ENCODE measurements at places on chromosomes 6 and 20.

DNA sequence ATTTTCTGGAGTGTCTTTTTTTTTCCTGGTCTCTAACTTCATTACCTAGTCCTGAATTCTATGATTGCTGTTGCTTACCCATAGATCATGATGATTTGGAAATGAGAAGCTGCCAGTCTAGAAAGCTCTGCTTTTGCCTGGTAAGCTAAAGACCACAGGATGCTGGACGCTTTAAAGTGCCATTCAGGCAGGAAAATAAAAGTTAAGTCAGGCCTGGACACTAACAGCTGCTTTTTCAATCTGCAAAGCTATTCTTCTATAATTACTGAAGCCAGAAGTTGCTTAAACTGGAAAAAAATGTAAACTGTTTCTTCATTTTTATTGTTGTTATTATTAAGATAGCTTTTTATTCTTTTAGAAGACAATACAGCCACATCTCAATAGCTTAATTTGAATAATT is 129.8 kb upstream of the SPACA1 start:
- DNase-seq = no peak

GRCh38 chr6:152398316-152398715 is 238.8 kb downstream of the SYNE1 start:
- DNase-seq = no peak

DNA sequence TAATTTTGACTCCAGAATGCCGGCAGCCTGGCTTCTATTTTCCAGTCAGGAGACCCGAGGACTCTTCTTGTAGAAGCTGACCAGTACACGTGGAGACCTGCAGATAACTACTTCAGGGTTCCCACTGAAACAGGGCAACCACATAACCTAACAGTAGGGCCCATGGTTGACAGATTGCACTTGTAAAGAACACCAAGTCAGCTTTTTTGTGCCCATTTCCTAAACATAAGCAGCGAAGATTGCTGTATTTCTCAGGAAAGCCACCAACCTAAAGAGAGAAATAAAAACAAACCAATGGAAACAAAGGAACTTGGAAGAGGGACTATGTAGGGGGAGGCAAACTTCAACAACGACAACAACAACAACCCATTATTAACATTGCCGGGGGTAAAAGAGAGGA is 50.1 kb upstream of the EDN3 start:
- DNase-seq = no peak

- no peak for DNase-seq
Observed at GRCh38 chr6:106005013-106005412, 81.1 kb upstream of the PRDM1 start.

DNA sequence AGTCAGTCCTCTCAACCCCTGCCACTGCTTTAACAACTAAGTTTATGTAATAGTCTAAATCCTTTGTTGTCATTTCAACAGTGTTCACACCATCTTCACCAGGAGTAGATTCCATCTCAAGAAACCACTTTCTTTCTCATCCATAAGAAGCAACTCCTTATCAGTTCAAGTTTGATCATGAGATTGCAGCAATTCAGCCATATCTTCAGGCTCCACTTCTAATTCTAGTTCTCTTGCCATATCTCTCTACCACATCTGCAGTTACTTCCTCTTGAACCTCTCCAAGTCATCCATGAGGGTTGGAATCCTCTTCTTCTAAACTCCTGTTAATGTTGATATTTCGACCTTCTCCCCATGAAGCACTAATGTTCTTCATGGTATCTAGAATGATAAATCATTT is 57.9 kb upstream of the FOXO3 start:
- no peak for DNase-seq

DNA sequence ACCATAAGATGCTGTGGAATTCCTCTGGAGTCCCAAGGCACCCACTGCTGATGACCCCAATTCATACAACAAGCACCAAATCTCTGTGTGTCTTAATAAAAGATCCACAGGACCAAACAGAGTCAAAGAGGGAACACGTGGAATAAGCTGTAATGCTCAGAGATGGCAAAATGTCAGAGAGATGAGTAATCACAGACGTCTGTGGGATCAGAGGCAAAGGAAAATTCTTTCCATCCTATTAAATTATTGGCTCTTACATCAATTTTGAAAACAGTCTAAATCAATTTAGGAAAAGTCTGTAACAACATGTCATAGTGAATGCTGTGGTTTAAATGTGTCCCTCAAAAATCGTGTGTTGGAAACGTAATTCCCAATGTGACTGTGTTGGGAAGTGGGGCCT is 17.5 kb upstream of the SAMD3 start:
- no peak for DNase-seq

DNA sequence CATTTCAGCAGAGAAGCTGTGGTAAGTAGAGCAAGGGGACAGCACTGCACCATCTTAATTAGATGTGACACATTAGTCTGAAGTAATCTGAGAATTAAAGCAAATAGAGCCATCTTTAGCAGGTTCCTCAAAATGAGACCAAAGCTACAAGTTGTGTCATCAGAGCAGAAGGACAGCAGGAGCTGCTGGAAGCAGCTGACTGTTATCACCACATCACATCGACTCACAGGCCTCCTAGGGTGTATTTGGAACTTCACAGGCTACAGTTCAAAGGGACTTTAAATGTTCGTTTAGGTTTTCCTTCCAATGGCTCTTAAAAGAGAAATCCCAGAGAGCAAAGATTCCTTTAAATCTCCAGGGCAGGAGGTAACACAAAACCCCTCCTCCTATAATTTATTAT is 69.5 kb downstream of the LCA5 start:
- peak; percentile 51 for DNase-seq

GRCh38 chr6:47473791-47474346 is 3.7 kb upstream of the CD2AP start:
- peak; percentile 73 for DNase-seq

DNA sequence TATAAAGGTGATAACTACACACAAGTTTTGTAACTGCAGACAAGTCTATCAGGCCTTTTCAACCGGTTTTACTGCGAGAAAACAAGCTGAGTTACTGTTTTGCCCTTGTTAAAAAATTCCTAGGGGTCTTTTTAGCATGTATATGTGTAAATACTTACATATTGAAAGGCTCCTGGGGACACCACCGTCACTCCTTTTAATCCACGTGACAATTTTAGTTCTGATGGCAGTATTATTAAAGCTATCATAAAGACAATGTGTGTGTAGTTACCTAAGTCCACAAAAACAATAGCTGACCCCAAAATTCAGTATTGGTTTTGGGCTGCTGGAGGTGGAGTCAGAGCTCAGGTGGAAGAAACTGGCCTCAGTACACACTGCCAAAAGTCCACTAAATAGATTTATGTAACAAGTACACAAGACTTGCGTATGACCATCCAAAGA is 41.3 kb upstream of the HFE start:
- DNase-seq = peak; percentile 54

GRCh38 chr20:48793776-48794175 is 34.0 kb downstream of the PREX1 start:
- DNase-seq = no peak

- DNase-seq = peak; percentile 81
Observed at GRCh38 chr6:164108869-164109769, 694.6 kb downstream of the QKI start.

- no peak for DNase-seq
Observed at GRCh38 chr6:34497411-34497810, 31.5 kb downstream of the PACSIN1 start.

DNA sequence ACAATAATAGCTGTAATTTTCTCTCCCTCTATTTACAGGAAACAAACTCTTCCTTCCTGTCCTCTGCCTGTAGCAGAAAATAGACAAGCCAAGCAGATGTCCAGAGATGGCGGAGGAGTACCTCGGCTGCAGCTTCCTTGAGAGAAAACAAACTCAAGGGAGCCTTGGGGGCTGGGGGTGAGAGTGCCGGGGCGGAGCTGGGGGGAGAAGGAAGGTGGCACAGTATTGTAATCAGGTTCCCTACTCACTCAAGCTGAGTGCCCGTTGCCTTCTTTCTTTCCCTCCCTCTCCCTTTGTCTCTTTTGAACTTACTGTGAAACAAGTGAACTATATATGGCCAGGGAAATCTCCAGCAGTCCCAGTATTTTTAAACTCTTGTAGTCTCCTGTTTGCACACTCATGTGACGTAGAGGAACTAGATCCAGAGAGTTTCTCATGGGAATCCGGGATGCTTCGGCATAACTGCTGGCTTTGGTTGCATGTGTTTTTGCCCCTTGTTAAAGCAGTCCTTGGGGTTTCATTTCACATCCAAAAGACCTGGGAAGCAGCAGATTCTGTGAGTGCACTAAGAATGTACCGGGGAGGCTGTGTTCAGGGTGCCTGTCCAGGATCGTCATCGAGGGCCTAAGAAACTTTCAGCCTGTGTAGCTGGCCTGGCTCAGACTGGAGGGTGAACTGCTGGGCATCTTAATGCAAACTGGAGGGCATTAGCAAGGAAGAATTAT is 44.6 kb upstream of the HDDC2 start:
- DNase-seq = no peak

- no peak for DNase-seq
Observed at GRCh38 chr6:149881066-149881766, 16.7 kb downstream of the RAET1E start.

DNA sequence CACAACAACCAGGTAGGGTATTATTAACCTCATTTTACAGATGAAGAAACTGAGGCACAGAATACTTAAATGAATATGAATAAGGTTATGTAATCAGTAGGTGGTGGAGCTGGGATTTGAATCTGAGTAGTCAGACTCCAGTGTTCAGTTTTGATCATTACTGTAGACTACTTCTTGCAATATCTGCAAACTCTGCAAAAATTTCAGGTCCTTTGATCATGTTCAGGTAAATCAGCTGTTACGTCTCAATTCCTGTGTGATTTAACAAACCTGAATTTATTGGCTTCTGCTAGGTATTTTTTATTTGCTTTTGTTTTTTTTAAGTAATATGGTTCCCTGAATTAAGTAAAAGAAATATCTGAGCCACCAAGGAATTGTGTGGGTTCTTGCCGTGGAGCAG is 70.7 kb upstream of the NOTCH4 start:
- no peak for DNase-seq

GRCh38 chr6:5260111-5260620 is 584 bp downstream of the LYRM4 start:
- DNase-seq = peak; percentile 79

DNA sequence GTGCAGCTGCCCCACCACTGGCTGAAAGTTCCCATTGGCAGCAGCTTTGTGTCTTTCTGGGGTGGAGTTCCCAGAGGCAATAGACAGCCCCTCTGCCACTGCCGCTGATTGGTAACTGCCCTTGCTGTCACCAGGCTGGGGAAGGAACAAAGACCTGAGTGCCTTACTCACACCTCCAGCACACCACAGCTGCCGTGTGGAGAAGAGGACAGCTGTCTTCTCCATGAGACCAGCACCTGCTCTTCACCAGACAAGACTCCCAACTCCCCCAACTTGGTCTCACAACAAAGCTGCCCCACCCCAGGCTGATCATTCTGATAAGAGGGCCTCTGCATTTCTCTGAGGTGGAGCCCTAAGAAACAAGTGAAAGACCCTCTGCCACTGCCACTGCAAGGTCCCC is 39.7 kb upstream of the PTCHD4 start:
- DNase-seq = no peak

DNA sequence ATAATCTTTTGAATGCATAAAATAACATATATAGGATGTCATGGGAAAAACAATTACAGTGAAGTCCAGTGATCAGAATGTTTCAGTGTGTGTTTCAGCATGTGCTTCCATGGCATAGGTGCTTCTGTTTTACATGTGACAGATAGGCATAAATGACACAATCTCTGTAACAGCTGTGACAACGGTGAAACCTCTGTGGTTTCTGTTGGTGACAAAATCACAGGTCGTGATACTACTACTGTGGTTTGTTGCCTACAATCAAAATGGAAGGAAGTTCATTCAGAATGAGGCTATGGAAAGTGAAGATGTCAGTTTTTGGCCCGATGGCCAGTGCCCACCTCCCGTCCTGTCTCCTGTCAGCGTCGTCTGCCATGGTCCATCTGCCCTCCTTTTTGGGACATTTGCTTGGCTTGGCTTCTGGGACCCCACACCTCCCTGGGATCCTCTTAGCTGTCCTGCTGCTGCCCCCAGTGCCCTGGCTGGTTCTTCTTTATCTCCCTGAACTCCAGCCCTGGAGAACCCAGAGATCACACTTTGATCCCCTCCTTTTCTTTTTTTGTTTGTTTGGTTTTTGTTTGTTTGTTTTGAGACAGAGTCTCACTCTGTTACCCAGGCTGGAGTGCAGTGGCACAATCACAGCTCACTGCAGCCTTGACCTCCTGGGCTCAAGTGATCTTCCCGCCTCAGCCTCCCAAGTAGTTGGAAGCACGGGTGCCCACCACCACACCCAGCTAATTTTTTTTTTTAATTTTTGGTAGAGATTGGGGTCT is 79.3 kb upstream of the NAA20 start:
- no peak for DNase-seq

DNA sequence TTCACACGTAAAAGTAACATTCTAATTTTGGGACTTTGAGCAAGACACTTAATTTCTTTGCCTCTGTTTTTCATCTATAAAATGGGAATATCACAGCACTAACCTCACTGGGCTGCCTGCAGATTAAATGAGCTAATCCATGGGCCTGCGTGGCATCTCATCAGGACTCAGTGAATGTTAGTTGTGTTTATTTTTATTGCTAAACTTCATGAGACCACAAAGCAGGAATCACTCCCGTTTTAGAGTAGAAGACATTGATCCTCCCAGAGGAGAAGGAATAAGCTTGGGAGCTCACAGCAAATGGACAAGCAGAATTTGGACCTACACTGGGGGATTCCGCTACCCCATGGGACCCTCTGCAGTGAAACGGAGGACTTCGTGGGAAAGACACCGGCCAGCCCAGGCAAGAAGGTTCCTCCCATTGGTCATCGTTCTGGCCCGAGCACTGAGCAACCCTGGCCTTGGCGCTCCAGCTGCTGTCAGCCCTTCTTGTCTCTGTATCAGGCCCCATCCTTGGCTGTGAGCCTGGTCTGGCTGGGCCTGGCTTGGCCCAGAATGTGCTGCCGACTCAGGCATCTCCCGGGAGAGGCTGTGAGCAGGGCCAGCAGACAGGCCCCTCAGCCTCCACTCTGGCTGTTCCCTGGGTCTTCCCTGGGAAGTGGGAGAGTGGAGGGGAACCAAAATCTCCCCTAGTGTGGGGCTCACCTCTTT is 79.8 kb downstream of the NFATC2 start:
- DNase-seq = no peak

- DNase-seq = no peak
Observed at GRCh38 chr20:38547288-38548085, 33.5 kb upstream of the ADIG start.

DNA sequence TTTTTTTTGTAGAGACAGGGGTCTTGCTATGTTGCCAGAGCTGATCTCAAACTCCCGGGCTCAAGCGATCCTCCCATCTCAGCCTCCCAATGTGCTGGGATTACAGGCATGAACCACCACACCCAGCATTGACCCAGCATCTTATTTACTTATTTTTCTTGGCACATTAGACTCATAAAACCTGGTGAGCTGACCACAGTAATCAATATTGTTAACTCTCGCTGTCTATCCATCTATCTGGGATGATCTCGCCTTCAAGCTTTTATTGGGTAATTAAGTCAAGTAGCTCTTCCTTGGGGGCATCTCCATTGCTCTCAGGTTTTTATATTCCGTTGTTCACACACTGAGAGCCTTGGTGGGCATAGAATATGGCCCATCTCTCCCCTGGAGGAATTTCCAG is 17.0 kb downstream of the PNPLA1 start:
- no peak for DNase-seq
